Endothelial cell of umbilical vein (primary cell): ENCODE measurements at places on chromosomes 13 and 19. TPM values are rescaled to one million over a fixed set of nuclear protein-coding genes. Genes with fewer than 3 reads are reported as not detected.

DNA sequence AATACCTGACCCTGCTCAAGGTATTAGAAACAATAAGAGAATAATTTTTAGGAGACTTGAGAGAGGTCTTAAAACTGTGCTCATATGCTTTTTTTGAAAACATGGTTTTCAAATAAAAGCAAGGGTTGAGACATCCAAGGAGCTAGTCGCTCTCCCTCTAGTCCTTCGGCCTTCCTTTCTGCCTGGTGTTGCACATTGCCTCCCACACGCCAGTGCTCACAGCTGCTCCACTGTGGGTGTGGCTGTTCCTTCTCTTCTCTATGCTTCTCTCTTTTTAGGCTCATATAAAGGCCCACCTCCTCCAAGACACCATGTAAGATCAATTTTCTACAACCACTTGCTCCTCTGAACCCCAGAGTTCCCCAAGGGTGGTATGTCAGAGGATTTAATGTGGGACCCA is 352.6 kb downstream of the ENOX1 start:
- no peak overlapping the region for H3K4me3 ChIP-seq
- H3K36me3 ChIP-seq: no peaks in the 10 kb centered on the region
- no peaks in the 10 kb centered on the region for H3K27me3 ChIP-seq
- DNase-seq: no peak

DNA sequence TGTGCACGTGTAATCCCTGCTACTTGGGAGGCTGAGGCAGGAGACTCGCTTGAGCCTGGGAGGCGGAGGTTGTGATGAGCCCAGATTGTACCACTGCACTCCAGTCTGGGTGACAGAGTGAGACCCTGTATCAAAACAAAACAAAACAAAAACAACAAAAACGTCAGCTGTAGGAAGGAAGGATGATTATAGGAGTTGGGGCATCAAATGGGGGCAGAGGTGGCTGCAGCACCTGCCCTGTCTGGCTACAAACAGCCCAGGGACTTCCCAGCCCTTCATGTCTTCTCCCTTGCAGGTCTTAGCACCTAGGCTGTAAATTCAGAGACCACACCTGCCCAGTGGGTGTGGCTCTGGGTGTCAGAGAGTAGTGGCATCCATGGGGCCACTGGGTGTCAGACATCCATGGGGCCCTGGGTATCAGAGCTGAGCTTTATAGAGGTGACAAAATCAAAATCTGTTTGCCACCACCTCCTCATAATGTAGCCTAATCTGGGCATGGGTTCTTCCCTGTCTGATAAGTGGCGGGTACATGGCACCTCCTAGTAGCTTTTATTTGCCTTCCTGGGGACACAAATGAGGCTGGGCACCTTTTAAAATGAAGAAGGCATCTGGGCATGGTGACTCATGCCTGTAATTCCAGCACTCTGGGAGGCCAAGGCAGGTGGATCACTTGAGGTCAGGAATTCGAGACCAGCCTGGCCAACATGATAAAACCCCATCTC is 4.7 kb upstream of the B3GNT3 start:
- H3K4me1 ChIP-seq: peaks cover 3% of the 10 kb centered on the region
- no peaks in the 10 kb centered on the region for H3K36me3 ChIP-seq
- no peak for DNase-seq
- H3K27me3 ChIP-seq: peaks cover 9% of the 10 kb centered on the region
- H3K4me3 ChIP-seq: no peak overlapping the region
- no peak overlapping the region for H3K27ac ChIP-seq

- H3K27me3 ChIP-seq: no peaks in the 10 kb centered on the region
- no peak overlapping the region for H3K27ac ChIP-seq
- H3K36me3 ChIP-seq: no peaks in the 10 kb centered on the region
- H3K4me3 ChIP-seq: no peak overlapping the region
- DNase-seq: peak; percentile 38
- H3K4me1 ChIP-seq: no peaks in the 10 kb centered on the region
Observed at GRCh38 chr19:29771708-29772414, 39.9 kb upstream of the CCNE1 start.

DNA sequence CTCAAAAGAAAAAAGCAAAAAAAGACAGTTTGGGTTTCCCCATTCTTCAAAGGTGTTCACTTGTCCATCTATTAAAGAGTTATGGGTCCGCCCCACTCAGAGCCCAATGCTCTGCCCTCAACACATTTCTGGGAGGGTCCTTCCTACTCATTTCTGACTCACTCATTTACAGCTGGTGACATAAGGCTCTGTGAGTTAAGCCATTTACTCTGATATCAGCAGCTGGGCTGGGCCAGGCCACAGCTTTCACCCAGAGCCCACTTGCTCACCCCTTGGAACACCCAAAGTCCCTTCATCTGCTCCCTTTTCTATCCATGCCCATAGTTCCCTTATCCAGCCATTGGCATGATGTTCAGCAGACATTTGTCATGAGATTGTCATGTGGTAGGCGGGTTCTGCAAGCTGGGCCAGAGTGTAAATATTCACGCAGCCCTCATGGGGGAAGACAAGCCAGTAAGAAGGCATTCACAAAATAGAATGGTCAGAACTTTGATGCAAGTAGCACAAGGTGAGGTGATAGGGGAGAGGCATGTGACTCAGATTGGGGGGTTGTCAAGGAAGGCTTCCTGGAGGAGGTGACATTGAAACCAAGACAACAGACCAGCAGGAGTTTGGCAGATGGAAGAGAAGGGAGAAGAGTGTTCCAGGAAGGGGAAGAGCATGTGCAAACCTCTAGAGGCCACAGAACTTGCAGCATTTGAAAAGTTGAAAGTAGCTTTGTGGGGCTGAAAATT is 5.9 kb downstream of the MAST1 start:
- DNase-seq: no peak
- H3K4me1 ChIP-seq: peaks cover 2% of the 10 kb centered on the region
- no peak overlapping the region for H3K4me3 ChIP-seq
- H3K36me3 ChIP-seq: no peaks in the 10 kb centered on the region
- peaks cover 15% of the 10 kb centered on the region for H3K27me3 ChIP-seq
- no peak overlapping the region for H3K27ac ChIP-seq

DNA sequence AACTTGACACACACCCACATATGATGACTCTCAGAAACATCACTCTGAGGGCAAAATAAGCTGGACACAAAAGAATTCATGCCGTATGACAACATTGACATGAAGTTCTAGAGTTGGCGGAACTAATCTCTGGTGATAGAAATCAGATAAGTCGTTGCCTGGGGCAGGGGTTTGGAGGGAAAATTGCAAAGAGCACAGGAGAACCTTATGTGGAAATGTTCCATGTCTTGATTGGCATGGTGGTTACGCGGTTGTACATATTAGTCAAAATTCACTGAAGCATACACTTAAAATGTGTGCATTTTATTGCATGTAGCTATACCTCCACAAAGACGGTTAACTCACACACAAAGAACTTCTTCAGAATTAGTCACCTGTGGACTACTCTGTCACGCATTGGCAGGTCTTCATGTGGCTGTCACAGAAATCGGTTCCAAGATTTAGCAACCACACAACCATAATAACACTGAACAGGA is 137.8 kb upstream of the GJB6 start:
- H3K27ac ChIP-seq: no peak overlapping the region
- no peaks in the 10 kb centered on the region for H3K4me1 ChIP-seq

DNA sequence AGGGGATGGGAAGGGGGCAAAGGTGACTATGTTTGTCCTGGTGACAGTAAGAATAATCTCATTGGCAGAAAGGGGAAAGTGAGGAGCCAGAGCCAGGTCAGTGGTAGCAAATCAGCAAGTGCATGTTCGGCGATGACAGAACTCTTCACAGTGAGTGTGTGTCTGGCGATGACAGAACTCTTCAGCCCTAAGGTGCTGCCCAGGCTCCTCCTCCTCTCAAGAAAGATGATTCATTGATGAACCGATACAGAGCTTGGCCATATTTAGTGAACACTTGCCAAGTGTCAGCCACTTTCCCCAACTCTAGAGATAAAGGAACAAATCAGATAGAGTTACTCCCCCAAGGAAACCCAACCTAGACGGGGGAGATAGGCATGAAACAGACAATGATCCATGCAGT is 199.3 kb upstream of the UBL3 start:
- H3K27me3 ChIP-seq: no peaks in the 10 kb centered on the region
- H3K4me1 ChIP-seq: no peaks in the 10 kb centered on the region
- no peaks in the 10 kb centered on the region for H3K36me3 ChIP-seq
- H3K4me3 ChIP-seq: no peak overlapping the region
- no peak overlapping the region for H3K27ac ChIP-seq

- H3K27me3 ChIP-seq: peaks cover 31% of the 10 kb centered on the region
- no peak for DNase-seq
- peaks cover 6% of the 10 kb centered on the region for H3K4me1 ChIP-seq
Observed at GRCh38 chr19:7914099-7914498, 531 bp upstream of the TGFBR3L start.

DNA sequence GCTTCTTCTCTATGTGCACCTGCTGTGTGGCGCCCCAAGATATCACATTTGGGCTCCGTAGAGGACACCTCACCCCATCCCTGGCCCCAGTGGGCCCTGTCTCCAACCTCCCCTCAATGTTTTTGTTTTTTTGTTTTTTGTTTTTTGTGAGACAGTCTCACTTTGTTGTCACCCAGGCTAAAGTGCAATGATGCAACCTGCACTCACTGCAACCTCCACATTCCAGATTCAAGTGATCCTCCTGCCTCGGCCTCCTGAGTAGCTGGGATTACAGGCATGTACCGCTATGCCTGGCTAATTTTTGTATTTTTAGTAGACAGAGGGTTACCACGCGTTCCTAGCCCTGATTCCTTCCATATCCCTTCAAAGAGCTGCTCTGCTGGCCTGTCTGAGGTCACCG is 26.9 kb upstream of the TUBGCP3 start:
- no peaks in the 10 kb centered on the region for H3K4me1 ChIP-seq
- DNase-seq: no peak
- no peak overlapping the region for H3K27ac ChIP-seq
- H3K27me3 ChIP-seq: peaks cover 4% of the 10 kb centered on the region
- no peak overlapping the region for H3K4me3 ChIP-seq

- H3K4me1 ChIP-seq: no peaks in the 10 kb centered on the region
- DNase-seq: no peak
- no peaks in the 10 kb centered on the region for H3K27me3 ChIP-seq
- H3K27ac ChIP-seq: no peak overlapping the region
Observed at GRCh38 chr13:94394723-94395122, 84.8 kb downstream of the DCT start.

The AP1M2 gene
- not detected in 2 replicates for total RNA-seq

The NUMBL gene
- 46.7 and 47.4 TPM in 2 replicates for total RNA-seq

The FFAR2 gene
- not detected in 2 replicates for total RNA-seq
